Suprapubic skin (tissue), 4 donors: ENCODE measurements at places on chromosomes 4 and X. TPM values are rescaled to one million over a fixed set of nuclear protein-coding genes. Genes with fewer than 3 reads are reported as not detected.

The GPM6B gene
- 21.7 TPM for total RNA-seq

The SPANXB1 gene
- not detected for total RNA-seq

The STS gene
- 5.4 TPM for total RNA-seq

GRCh38 chrX:74535086-74535407 is 79.4 kb downstream of the RLIM start:
- peak overlapping the region; percentile 71 for H3K27ac ChIP-seq
- H3K4me1 ChIP-seq = peaks cover 7% of the 10 kb centered on the region
- no peak overlapping the region for H3K4me3 ChIP-seq
- H3K27me3 ChIP-seq = no peaks in the 10 kb centered on the region

GRCh38 chr4:8732681-8733243 is 138.9 kb downstream of the HMX1 start:
- peak; percentile 58 for DNase-seq
- no peak overlapping the region for H3K4me3 ChIP-seq
- no peak overlapping the region for H3K27ac ChIP-seq
- peaks cover 8% of the 10 kb centered on the region for H3K27me3 ChIP-seq
- no peaks in the 10 kb centered on the region for H3K36me3 ChIP-seq

- DNase-seq = no peak
- H3K4me1 ChIP-seq = no peaks in the 10 kb centered on the region
- no peaks in the 10 kb centered on the region for H3K27me3 ChIP-seq
- no peaks in the 10 kb centered on the region for H3K36me3 ChIP-seq
These were observed 81.2 kb downstream of the SHISA3 start for GRCh38 chr4:42478509-42478908.

- no peak overlapping the region for H3K27ac ChIP-seq
- no peaks in the 10 kb centered on the region for H3K4me1 ChIP-seq
- DNase-seq = no peak
- no peak overlapping the region for H3K4me3 ChIP-seq
- H3K36me3 ChIP-seq = no peaks in the 10 kb centered on the region
These were observed 105.2 kb downstream of the RS1 start for GRCh38 chrX:18566748-18567147.

- H3K36me3 ChIP-seq = no peaks in the 10 kb centered on the region
- H3K4me1 ChIP-seq = peaks cover 20% of the 10 kb centered on the region
- no peak overlapping the region for H3K4me3 ChIP-seq
- no peak overlapping the region for H3K27ac ChIP-seq
- DNase-seq = no peak
These were observed 81.5 kb upstream of the PSAPL1 start for GRCh38 chr4:7516096-7516772.

DNA sequence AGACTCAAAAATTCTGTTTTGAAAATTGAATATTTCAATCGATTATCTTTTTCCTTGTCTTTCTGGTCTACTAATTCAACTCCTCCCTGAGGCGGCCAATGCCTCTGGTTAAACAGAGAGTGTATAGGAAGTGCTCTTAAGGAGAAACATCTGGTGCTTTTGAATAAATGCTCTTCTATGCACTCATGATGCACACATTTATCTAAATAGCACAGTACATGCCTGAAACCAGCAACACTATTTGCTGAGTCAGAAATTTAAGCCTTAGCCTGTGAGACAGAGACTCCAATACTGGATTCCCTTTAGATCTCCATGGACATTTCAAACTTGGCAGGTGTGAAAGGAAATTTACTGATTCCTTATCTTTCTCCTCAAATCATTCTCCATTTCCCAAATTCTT is 118.6 kb downstream of the SLIT2 start:
- H3K4me3 ChIP-seq = no peak overlapping the region
- DNase-seq = no peak
- no peaks in the 10 kb centered on the region for H3K4me1 ChIP-seq
- no peaks in the 10 kb centered on the region for H3K36me3 ChIP-seq
- no peaks in the 10 kb centered on the region for H3K27me3 ChIP-seq
- H3K27ac ChIP-seq = no peak overlapping the region

DNA sequence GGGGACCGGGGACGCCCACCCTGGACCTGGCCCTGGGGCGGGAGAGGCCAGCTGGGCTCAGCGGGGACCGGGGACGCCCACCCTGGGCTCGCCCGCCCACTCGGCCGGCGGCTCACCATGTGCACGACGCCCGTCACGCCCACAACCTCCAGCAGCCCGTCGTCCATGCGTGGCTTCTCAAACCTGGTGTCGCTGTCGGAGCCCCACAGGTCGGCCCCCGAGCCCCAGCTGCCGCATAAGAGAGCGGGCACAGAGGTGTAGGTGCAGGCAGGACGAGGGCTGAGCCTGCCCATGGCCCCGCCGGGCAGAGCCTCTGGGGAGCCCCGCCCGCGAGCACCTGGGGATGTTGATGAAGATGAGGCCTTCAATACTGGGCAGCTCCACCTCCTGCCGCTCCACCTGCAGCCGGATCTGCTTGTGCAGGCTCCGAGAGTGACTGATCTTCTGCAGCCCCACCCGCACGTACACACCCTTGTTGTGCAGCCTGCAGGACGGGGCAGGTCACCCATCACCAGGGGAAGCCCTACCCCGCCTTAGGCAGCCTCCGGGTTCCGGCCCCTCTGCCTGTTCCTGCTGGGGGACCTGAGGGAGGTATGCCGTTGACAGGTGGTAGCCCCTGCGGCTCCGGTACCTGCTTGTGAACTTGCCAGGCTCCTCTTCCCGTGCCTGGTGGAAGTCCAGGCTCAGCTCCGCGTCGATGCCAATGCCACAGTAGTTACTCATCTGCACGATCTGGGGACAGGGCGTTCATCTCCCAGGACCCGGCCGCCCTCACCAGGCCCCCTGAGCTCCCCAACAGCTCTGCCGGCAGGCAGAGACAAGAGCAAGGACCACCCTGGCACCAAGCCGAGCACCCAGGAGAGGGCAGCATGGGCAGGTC is 11.8 kb downstream of the DGKQ start:
- H3K27ac ChIP-seq = no peak overlapping the region
- H3K27me3 ChIP-seq = no peaks in the 10 kb centered on the region
- peaks cover 15% of the 10 kb centered on the region for H3K4me1 ChIP-seq
- peak; percentile 69 for DNase-seq
- peaks cover 75% of the 10 kb centered on the region for H3K36me3 ChIP-seq

- peaks cover 4% of the 10 kb centered on the region for H3K4me1 ChIP-seq
- no peaks in the 10 kb centered on the region for H3K27me3 ChIP-seq
- no peak overlapping the region for H3K27ac ChIP-seq
- H3K36me3 ChIP-seq = peaks cover 10% of the 10 kb centered on the region
- H3K4me3 ChIP-seq = no peak overlapping the region
- DNase-seq = no peak
These were observed 126.5 kb downstream of the PDLIM5 start for GRCh38 chr4:94578195-94578594.

DNA sequence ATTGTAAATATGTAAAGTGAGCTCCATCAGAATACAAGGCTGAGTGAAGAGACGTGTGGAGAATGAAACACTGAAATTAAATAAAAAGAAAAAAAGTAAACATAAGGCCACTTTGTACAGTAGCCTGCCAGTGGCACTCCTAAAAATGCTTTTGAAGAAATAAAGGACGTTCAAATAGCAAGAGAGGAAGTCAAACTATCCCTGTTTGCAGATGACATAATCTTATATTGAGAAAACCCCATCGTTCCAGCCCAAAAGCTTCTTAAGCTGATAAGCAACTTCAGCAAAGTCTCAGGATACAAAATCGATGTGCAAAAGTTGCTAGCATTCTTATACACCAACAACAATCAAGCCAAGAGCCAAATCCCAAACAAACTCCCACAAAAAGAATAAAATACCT is 24.2 kb downstream of the RASSF6 start:
- H3K27ac ChIP-seq = no peak overlapping the region
- no peak overlapping the region for H3K4me3 ChIP-seq
- no peaks in the 10 kb centered on the region for H3K36me3 ChIP-seq
- no peaks in the 10 kb centered on the region for H3K27me3 ChIP-seq
- no peak for DNase-seq
- peaks cover 6% of the 10 kb centered on the region for H3K4me1 ChIP-seq

DNA sequence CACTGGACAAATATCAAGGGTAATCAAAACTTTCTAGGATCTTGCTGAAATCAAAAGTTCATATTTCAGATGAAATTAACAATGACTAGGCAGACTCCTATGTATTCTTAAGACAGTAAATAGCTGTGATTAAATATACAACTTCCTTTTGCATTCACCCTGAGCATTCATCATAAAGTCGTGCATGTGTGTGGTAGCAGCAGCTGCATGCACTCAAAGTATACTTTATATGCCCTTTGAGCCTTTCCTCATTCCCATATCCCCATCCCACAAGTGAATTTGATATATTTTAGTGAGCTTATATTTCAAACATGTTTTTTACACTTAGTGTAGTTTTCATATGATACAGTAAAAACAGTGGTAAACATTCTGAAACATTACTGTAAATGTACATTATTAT is 959.0 kb downstream of the C4orf33 start:
- no peak overlapping the region for H3K27ac ChIP-seq
- no peak for DNase-seq
- H3K4me3 ChIP-seq = no peak overlapping the region
- no peaks in the 10 kb centered on the region for H3K36me3 ChIP-seq
- H3K4me1 ChIP-seq = no peaks in the 10 kb centered on the region

DNA sequence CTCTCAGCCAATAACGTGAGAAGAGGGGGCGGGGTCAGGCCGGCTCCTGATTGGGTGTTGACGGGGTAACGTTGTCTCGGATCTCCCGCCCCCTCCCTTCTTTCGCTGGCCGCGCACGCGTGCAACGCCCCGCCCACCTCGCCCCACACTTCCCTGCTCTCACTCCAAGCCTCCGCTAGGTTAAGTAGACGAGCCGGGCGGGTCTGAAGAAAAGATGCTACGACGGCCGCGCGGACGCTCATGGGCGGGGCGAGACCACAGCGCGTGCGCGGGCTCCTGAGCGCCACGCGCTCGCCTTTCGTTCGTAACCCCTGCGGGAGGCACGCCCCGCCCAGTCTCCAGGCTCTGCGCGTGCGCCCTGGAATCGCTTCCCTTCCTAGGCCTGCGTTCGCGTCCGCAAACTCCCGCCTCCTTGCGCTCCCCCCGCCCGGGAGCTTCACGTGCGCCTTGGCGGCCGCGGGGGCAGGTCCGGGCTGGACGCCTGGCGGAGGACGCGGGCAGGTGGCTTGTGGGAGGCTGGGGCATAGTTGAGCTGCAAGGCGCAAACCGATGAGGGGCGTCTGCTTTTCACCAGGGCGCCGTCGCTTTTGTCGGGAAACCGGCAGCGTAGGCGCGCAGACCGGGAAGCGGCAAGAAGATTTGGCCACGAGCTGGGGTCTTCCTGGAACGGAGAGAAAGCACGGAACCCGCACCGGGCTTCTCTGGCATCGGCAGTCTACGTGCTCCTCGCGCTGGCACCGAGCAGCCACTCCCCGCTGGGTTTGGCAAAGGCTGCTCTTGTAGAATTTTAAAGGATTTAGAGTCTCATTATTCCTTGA is 467 bp upstream of the PGRMC2 start:
- peak; percentile 100 for DNase-seq
- H3K36me3 ChIP-seq = no peaks in the 10 kb centered on the region
- peaks cover 49% of the 10 kb centered on the region for H3K4me1 ChIP-seq
- H3K27ac ChIP-seq = peak overlapping the region; percentile 92
- no peaks in the 10 kb centered on the region for H3K27me3 ChIP-seq
- peak overlapping the region; percentile 80 for H3K4me3 ChIP-seq

DNA sequence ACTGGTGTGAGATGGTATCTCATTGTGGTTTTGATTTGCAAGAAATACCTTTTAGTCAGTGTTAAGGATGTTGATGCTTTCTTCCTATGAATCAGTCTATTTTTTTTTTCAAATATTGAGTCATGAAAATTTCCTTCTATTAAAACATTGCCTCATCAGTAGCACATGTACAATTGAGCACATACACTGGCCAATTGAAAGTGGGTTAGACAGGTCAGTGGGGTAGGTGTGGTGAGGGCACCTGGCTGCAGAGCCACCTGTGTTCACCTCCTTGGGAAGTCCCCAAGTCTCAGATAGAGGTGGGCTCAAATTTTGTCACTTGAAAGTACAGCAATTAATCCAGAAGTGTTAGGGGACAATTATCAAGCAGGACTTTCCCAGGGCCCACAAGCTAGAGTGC is 243.7 kb downstream of the SPRY1 start:
- no peak for DNase-seq
- H3K4me1 ChIP-seq = no peaks in the 10 kb centered on the region
- no peak overlapping the region for H3K27ac ChIP-seq
- H3K36me3 ChIP-seq = no peaks in the 10 kb centered on the region

- H3K4me1 ChIP-seq = peaks cover 42% of the 10 kb centered on the region
- no peaks in the 10 kb centered on the region for H3K36me3 ChIP-seq
- H3K27ac ChIP-seq = no peak overlapping the region
- DNase-seq = no peak
These were observed 3.3 kb upstream of the CBR4 start for GRCh38 chr4:169013396-169013795.

DNA sequence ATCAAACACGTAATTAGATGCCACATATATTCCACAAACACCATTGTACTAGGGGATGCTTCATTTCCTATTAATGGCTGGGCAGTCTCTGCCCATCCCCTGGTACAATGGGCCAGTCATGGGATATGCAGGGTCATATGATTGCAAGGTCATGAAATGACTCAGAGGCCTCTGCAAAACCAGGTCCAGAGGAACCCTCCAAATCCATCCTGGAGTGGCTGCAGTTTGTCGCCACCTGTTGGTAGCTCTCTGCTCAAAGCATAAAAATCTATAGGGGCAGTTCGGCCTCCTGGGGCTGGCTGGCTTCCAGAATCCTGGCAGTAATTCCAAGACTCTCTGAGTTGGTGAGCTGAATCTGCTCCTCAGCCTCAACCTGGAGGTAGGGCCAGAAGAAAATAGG is 22.9 kb upstream of the PUDP start:
- no peaks in the 10 kb centered on the region for H3K27me3 ChIP-seq
- H3K36me3 ChIP-seq = no peaks in the 10 kb centered on the region
- H3K4me3 ChIP-seq = no peak overlapping the region

DNA sequence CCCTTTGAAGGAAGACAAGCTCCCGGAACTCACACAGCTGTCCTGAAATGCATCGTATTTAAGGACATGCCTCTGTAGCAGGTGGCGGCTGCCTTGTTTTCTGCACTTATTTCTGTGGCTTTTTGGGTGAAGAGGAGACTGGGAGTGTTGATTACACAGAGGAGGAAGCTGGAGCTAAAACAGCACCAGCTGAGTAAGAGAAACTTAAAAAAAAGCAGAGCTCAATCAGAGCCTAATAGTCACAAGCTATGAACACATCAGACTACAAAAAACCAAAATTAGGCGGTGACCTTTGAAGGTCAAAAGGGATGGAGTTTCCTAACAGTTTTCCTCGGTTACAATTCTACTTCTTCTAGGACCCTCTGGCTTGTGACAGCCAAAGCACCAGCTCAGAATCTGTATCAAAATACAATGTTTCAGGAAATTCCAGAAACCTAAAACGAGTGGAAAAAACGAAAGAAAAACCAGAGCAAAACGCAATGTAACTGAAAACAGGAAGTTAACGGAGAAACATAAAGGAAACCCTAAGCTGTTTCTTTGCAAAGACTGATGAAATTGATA is 13.5 kb downstream of the PRKX start:
- no peaks in the 10 kb centered on the region for H3K4me1 ChIP-seq
- DNase-seq = no peak

- no peaks in the 10 kb centered on the region for H3K4me1 ChIP-seq
- H3K27me3 ChIP-seq = no peaks in the 10 kb centered on the region
- no peak for DNase-seq
- H3K36me3 ChIP-seq = no peaks in the 10 kb centered on the region
These were observed 356.0 kb downstream of the ADAM29 start for GRCh38 chr4:175273995-175274753.

- no peak overlapping the region for H3K4me3 ChIP-seq
- no peaks in the 10 kb centered on the region for H3K27me3 ChIP-seq
- no peak overlapping the region for H3K27ac ChIP-seq
- no peaks in the 10 kb centered on the region for H3K4me1 ChIP-seq
- H3K36me3 ChIP-seq = no peaks in the 10 kb centered on the region
These were observed 33.9 kb downstream of the TRPC5 start for GRCh38 chrX:112048707-112049106.
